WERI-Rb-1 (cell line): ENCODE measurements at places on chromosomes 11 and 22.

- DNase-seq, result no peak
Observed at GRCh38 chr11:10298342-10298741, 4.3 kb upstream of the SBF2 start.

- no peak for DNase-seq
Observed at GRCh38 chr11:83019888-83020579, 51.7 kb downstream of the RAB30 start.

DNA sequence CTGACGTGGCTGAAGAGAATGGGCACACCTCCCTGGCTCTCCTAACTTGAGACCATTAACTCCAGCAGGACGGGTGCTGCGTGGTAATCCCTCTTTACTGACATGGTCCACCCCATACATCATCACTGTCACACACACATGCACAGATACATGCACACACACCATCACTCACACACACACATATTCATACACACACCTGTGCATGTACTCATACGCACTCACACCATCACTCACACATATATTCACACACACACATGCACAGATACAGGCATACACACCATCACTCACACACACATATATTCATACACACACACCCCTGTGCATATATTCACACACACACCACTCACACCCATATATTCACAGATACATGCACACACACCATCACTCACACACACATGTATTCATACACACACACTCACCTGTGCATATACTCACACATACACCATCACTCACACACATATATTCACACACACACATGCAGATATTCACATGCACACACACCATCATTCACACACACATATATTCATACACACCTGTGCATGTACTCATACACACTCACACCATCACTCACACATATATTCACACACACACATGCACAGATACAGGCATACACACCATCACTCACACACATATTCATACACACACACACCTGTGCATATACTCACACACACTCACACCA lies 74.8 kb downstream of the EFCAB6 start:
- no peak for DNase-seq

GRCh38 chr11:128701086-128701485 lies 7.2 kb downstream of the FLI1 start:
- no peak for DNase-seq

GRCh38 chr11:36345084-36345511 lies 49.0 kb downstream of the PRR5L start:
- no peak for DNase-seq

- DNase-seq, result no peak
Observed at GRCh38 chr11:45518141-45518832, 147.1 kb downstream of the CHST1 start.

DNA sequence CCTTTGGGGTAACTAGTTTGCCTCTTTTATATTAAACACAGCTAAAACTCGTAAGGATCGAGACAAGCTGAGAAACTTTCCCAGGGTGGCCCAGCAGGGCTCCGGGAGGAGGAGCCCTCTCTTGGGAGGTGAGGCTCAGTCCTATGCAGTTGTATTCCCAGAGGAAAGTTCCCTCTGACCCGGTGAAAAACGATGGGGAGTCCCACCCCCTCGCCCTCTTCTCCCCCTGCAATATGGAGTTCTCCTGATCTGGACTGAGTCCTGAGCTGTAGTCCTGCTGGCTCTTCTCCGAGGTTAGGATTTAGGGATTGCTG lies 1.3 kb downstream of the NTM start:
- DNase-seq, result peak; percentile 26

GRCh38 chr22:20584872-20585638 lies 77.6 kb downstream of the MED15 start:
- DNase-seq, result no peak

DNA sequence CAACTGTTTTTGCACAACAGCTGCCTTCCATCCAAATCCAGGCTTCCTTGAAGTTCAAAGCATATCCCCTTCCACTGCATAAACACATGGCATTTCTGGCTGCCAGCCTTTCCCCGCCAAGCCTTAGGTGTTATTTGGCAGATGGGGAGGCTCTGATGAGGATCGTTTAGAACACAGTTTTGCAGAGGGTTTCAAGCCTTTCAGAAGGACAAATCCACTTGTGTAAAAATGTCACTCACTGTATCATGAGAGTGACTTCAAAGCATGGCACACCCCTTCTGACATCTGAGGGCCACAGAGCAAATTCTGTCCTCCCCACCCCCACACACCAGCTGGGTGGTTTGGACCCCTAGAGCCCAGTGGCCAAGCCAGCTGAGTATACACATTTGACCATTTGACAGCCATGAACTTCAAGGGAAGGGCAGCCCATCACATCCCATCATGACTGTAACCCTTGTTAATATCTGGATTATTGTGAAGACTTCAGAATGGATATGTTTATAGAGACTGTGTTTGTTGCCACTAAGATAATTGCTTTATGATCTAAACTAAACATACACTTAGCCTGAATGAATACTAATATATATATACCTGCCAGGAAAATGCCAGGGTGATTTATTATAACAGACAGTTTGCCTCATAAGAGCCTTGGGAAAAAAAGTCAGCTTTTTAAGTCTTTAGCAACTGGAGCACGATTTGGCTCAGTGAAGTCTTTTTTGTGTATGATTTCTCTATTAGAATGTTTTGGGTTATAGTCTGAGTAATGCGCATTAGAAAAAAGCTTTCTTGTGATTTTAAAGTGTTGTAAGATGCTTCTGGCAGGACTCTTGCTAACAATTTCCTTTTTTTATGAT lies 31.9 kb downstream of the FBLN1 start:
- no peak for DNase-seq

- DNase-seq, result no peak
Observed at GRCh38 chr11:37306563-37306962, 708.5 kb upstream of the RAG2 start.

- DNase-seq, result no peak
Observed at GRCh38 chr22:29023172-29023796, 38.3 kb downstream of the C22orf31 start.

DNA sequence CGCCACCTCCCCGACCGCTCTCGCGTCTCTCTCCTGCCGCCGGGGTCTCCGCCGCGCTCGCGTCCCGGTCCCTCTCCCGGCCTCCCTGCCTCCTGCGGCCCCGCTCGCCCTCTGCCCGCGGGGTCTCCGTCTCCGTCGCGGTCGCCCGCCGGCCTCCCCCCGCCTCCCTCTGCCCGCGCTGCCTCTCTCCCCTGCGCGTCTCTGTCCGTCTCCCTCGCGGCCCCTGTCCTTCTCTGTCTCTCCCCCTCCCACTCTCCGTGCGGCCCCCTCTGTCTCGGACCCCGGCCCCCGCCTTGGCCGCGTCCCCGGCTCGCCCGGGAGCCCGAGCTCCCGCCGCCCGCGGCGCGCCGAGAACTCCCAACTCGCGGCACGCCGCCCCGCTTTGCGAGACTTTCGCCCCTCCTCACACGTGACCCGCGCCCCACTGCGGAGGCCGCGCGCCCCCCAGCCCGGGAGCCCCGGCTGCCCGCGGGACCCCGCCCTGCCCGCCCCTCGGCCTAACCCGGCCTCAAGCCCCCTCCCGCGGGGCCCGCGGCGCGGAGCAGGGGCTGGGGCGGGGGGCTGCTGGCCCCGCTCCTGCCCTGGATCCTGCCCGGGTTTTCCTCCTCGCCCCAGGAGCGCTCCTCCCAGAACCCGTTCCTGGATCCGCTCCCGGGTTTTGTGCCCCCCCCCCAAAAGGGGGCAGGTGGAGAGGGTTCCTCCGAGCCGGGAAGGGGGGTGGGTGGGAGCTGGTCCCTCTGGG lies 702 bp upstream of the KCNJ4 start:
- DNase-seq, result peak; percentile 48

DNA sequence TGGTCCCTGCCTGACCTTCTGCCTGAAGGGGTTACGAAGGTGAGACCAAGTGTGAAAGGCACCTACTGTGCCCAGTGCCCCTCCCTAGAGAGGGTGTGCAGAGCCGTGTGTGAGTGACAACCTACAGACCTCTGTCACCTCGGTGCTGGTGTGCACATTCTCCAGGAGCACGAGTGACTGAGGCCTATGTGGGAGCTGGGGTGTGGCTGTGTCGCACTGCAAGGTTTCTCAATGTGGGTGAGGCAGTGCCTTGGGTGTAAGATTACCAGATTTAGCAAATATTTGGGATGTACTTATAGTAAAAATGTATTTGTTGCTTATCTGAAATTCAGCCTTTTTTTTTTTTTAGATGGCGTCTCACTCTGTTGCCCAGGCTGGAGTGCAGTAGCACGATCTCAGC lies 5.6 kb downstream of the STARD10 start:
- no peak for DNase-seq

GRCh38 chr22:23846081-23846469 lies 7.3 kb upstream of the DERL3 start:
- no peak for DNase-seq

GRCh38 chr11:74204701-74205100 lies 33.6 kb downstream of the PPME1 start:
- no peak for DNase-seq

GRCh38 chr11:60077981-60078380 lies 10.5 kb upstream of the MS4A2 start:
- DNase-seq, result no peak

DNA sequence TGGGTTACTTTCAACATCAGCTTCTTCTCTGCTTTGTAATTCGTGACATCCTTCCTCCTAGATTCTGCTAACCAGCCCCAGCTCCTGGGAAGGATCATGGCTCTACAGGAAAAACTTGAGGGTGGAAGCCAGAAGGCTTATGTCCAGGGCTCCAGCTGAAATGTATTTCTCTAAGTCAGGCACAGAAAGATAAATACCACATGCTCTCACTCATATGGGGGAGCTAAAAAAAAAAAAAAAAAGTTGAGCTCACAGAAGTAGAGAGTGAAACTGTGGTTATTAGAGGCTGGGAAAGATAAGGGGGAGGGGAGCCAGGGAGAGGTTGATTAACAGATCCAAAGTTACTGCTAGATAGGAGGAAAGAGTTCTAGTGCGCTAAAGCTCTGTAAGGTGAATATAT lies 74.9 kb downstream of the DSCAML1 start:
- DNase-seq, result no peak

- no peak for DNase-seq
Observed at GRCh38 chr11:121932646-121933185, 183.3 kb downstream of the BLID start.

GRCh38 chr11:120510406-120511115 lies 987 bp upstream of the GRIK4 start:
- no peak for DNase-seq

- no peak for DNase-seq
Observed at GRCh38 chr22:36455571-36456463, 25.6 kb downstream of the TXN2 start.

DNA sequence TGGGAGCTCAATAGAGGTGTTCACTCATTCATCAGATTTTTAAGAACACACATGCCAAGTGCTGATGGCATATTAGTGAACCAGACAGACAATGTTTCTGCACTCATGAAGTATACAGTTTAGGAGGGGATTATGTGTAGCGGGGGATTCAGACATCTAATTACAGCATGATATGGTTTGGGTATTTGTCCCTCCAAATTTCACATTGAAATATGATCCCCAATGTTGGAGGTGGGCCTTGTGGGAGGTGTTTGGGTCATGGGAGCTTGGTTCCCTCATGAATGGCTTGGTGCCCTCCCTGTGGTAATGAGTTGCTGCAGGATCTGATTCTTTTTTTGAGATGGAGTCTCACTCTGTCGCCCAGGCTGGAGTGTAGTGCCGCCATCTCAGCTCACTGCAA lies 8.9 kb upstream of the RAB3IL1 start:
- no peak for DNase-seq

DNA sequence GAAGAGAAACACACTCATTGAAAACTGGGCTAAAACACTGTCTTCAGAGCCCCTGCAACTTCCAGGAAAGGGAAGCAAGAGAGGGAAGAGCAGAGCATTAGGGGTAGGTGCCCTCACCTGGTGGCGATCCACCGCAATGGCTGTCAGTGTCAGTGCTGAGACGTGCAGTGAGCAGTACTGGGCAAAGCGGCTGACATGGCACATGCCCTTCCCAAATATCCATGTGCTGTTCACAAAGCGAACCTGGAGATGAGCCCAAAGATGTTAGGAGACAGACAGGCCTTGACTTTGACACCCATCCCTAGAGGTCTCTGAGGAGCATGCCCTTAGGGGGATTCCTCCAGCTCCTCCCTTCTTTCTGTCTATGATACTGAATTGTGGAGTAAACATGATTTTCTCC lies 4.9 kb downstream of the GPR83 start:
- DNase-seq, result no peak

GRCh38 chr11:12280199-12280837 lies 97.1 kb upstream of the PARVA start:
- no peak for DNase-seq

GRCh38 chr22:20761536-20761935 lies 12.4 kb upstream of the SERPIND1 start:
- DNase-seq, result no peak

DNA sequence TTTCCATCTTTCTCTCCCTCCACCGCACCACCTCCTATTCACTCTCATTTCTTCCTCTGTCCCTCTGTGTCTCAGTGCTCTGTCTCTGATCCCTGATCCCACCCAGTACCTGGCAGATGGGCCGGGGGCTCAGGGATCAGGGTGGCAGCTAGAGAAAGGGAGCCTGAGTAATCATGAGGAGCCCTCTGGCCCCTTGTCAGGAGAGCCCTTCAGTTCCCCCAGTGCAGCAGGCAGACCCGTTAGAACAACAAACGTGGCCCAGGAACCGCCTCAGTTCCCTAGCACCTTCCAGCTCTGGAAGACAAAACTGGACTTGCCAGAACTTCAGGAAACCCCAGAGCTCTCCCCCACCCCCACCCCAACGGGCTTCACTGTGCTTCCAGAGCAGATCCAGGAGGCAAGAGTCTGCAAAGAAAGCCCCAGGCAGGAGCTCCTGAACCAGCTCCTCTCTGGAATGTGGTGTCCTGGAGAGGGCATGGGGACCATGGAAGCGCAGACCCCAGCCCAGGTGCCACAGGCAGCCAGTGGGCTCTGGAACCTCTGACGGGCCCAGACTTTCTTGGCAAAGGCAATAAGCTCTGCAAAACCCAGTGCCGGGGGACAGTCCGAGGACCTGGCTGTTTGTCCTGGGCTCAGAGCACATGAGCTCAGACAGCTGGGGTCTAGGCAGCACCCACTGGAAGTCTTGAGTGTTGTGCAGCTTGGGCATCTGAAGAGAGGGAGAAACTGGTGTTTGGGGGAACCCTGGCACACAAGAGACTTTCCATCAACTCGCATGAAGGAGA lies 43.2 kb downstream of the LMO1 start:
- DNase-seq, result no peak

GRCh38 chr22:33405194-33405593 lies 347.0 kb upstream of the SYN3 start:
- no peak for DNase-seq

- DNase-seq, result no peak
Observed at GRCh38 chr11:128022007-128022368, 565.4 kb downstream of the ETS1 start.

DNA sequence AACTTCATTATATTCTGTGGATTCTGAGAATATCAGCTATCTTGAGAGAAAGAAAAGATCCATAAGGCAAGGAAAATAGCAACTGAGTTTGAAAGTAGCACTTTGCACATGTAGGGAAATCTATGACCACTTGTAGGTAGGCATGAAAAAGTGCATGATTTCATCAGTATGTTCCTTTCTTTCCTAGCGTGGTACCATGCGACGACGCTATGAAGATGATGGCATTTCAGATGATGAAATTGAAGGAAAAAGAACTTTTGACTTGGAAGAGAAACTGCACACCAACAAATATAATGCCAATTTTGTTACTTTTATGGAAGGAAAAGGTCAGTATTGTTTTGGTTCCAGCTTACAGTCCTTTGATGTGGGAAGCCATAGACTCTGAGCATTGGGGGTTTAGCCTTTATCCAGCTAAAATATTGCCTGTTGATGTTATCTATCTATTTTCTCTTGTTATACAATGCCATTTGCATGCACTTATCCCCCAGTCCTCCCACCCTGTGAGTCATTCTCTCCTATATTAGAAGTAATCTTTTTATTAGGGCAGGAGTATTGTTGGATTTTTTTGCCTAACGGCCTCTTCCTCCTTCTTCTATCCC lies 60.9 kb downstream of the KDM2A start:
- no peak for DNase-seq
